ENCODE measurements at places on chromosomes 7 and 10.

DNA sequence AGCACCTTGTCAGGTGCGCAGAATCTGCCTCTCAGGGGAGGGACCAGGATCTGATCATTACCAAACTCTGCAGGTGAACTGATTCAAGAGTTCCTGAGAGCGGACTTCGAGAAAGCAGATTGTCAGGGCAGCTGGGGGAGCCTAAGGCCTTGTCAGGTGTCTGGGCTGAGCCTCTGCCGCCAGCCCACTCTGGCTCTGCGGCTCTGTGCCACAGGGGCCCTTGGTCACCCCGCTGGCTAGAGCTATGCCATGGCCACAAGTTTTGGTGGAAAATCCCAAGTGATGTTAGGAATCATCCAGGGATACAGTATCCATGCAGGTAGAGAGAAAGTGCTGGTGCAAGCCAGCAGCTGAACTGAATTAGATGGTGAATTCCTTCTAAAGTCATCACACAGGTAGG is 4.2 kb downstream of the ADAMTS14 start:
- DNase-seq, result no peak

GRCh38 chr10:104809288-104810090 is 168.4 kb downstream of the SORCS3 start:
- no peak for DNase-seq

GRCh38 chr7:42690794-42691639 is 220.9 kb downstream of the C7orf25 start:
- DNase-seq, result no peak

- no peak for DNase-seq
Measured at GRCh38 chr10:70458329-70459060, 17.0 kb upstream of the NODAL start.

- DNase-seq, result no peak
Measured at GRCh38 chr7:91330191-91330808, 66.1 kb downstream of the FZD1 start.

- DNase-seq, result no peak
Measured at GRCh38 chr10:97197030-97197500, 11.3 kb upstream of the SLIT1 start.

GRCh38 chr10:129814681-129815646 is 149.1 kb downstream of the EBF3 start:
- no peak for DNase-seq

- DNase-seq, result no peak
Measured at GRCh38 chr7:15176089-15176488, 273.5 kb upstream of the DGKB start.

- DNase-seq, result no peak
Measured at GRCh38 chr7:516216-516605, 3.4 kb downstream of the PDGFA start.

DNA sequence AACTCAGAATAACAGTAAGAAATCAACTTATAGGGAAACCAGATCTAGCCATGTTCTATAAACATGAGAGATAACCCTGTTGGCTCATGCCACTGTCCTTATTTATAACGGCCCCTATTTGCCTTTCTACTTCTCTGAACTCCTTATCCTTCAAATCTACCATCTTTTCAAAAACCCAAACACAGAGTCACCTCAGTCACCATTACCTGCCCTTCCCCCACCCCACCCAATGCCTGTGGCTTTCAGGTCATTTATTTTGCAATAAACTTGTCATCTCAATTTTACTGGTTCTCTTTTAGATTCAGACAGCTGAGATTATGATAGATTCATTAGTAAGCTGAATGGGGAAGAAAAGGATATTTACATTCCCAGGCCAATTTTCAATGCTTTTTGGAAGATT is 53.6 kb downstream of the KMT2C start:
- DNase-seq, result no peak

DNA sequence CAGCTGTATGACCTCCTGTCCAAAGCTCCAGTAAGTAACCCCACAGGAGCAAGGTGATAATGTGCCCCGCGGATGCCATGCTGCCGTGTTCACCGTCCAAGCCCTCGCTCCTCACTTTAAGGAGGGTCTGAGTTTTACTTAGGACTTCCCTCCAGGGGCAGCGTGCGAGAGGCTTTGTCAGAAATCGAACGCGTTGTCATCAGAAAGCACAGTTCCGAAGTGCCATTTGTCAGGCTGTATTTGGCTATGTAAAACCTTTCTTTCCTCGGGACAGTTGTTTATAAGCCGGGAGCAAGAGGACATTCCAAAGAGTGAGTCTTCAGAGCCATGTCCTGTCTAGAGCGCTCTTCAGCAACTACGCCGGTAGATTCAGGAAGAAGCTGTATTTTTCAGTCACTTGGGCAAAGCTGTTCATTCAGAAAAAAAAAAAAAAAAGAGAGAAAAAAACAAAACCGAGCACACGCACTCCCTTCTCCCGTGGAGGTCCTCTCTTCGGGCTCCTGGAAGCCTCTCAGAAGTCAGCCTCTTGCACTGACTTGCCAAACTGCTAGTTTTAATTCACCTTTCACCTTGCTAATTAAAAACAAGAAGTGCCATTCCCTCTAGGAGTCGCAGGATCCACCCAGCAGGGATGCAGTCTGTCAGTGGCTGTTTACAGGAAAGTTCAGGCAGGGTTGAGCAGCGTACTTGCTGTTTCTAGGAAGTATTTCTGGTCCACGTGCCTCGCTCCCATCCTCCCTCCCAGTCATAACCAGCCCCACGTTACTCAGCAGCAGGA is at the start of gene SEMA3E:
SEMA3E (minus strand) TSS at position 676 of the 778 bp plus-strand sequence.
- DNase-seq, result no peak

DNA sequence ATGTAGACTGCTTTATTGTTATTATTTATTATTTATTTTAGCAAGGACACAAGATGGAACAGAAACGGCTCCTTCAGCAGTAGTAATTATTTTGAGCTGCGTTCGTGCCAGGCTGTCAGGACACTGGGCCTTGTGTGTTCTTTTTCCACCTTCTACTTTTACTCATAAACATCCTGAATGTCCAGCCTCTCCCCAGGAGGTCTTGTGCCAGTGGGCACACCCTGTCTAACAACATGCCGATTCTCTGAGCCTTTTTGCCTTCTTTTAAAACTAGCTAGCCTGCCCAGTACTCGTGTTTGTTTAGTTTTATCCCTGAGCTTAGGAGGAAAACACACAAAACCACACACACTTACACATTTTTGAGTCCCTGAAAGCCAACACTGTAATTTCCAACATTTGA is 1.2 kb downstream of the SCIN start:
- no peak for DNase-seq

- no peak for DNase-seq
Measured at GRCh38 chr7:28347475-28348318, 64.6 kb upstream of the CREB5 start.

GRCh38 chr7:111098011-111098925 is 7.3 kb downstream of the LRRN3 start:
- DNase-seq, result no peak

DNA sequence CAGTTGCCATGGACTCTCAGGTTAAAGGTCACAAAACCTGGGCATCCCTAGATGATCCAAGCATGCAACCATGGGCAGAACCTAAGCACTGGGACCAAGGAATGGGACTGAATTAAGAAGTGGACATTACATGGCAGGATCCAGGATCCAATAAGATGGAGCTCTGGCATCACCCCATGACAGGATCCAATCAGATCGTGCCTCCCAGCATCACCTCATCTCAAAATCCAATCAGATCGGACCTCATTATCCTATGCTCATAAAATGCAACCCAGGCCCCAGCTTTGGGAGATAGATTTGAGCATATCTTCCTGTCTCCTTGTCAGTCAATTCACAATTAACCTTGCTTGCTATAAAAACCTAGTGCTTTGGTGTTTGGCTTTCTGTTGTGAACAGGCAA is 616.1 kb downstream of the PARD3 start:
- no peak for DNase-seq

DNA sequence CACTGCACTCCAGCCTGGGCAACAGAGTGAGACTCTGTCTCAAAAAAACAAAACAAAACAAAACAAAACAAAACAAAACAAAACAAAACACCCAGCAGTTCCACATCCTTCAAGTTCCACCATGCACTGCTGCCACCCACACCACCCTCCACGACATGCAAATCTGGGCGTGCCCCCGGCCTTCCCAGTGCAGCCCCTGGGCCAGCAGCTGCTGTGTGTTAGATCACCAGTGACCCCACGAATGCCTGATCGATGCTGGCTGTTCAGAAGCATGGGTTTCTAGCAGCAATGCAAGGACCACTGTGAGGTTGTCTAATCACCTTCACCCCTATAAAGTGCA is 36.3 kb downstream of the ELFN1 start:
- no peak for DNase-seq

DNA sequence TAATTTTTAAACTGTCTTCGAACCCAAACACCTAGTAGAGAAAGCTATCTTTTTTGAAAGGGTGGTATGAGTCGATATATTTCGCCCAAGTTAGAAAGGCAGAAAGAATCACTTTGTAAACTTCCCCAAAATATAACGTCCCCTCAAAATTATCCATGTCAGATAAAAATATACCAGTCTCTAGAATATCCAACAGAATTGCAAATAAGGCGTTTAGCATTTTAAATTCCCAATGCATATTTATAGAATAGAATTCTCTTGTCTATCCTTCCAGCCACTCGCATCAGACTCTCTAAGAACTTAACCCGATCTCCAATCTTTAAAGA is 2.1 kb downstream of the CTBP2 start:
- DNase-seq, result no peak

DNA sequence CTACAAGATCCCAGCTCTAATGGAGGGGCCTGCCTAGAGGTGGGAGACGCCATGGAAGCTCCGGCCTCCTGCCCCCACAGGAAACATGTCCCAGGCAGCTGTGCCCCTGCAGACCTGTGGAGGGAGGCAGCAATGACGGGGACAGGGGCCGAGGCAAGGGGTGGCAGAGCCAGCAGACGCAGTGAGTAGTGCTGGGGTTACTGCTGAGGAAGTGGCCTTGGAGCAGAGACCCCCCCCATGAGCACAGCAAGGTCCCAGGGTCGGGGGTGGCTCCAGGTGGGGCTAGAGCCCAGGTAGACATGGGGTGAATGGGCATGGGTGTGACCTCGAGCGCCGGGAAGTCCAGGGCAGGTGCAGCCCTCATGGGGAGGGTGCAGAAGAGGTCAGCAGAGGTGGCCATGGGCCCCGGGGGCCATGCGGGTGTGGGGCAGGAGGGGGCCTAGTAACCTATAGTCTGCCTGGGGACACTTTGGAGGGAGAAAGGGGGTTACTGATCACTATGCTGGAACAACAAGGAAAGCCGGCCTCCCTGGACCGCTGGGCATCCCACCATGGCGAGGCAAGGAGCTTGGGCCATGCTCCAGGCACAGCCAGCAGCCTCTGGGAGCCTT is 45.5 kb downstream of the JAKMIP3 start:
- no peak for DNase-seq

- DNase-seq, result no peak
Measured at GRCh38 chr7:119046068-119046467, 821.6 kb downstream of the ANKRD7 start.

- no peak for DNase-seq
Measured at GRCh38 chr7:20441991-20442441, 111.3 kb downstream of the ITGB8 start.

DNA sequence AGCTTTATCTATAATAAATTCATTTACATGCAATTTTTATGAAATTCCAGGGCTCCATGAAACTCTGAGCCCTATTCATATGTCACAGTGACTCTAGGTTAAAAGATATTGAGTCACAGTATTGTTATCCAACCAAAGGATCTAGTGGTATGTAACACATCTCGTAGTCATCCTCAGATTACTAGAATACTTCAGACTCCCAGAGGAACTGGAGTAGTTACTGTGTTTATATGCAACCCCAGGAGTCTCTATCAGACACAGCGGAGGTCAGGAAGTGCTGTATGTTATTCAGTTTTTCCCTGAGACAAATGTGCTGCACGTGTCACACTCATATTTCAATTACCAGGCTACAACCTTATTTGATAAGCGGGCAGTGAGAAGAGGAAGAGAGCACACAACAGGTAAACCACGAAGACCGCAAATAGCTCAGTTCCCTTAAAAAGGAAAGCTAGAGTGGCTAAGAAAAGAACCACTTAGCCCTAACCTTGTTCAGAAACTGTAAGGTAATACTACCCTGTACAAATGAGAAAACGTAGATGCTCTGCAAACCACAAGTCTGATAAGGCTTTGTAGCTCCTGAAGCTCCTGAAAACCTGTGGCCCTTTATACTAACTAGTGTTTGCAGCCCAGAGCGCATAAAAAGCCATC is 114.0 kb upstream of the CNTNAP2 start:
- no peak for DNase-seq

DNA sequence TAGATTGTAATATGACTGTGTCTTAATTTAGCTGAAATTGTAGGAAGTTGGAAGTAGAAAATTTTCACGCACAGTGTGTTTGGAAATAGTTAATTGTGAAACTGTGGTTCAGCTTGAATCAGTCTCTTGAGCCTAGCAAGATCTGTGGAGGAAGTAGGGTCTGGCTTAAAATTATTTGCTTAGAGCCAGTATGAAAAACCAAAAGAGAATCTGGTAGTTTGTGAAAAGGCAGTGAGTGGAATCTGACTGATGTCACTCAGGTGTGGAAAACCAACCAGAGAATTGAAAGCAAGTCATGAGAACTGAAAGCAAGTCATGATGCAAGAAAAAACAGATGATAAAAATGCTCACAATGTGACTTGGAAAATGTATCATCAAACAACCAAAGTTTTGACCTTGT is 11.5 kb downstream of the LIPJ start:
- no peak for DNase-seq

DNA sequence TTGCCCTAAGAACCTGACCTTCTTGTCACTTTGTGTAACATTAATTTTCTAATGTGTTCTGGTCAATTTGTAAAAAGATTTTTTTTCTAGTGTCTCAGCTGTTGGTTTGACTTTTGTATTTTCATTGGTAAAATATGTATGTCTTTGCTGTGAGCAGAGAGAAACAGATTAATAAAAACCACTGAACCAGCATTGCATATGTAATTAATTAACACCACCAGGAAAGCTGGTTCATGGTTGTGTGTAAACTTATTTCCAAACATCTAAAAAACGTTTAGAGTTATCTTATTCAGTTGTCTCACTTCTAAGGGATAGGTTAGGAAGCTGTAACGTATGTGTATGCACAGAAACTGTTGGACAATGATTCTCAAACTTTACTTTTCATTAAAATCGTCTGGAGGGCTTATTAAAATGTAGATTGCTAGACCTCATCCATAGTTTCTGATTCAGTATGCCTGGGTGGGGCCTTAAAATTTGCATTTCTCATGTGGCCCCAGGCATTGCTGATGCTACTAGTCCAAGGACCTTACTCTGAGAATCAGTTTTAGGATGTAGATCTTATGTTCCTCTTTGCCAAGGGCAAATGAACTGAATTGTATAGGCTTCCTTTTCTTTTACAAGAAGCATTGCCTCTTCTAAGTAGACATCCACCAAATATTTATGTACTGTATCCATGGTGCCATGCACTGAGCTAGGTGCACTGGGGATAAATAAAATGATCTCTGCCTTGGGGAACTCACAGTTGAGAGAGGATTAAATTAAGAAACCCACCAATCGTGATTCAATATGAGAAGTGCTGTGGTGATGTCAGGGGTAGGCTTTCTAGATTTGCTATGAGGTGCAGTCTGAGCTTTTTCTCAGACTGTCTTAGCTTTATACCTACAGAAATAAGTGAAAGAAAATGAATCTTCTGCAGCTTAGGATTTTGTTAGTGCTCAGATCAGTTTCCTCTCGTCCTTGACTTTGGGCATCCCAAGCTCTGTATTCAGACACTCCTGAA is 98.7 kb downstream of the AUTS2 start:
- no peak for DNase-seq

- DNase-seq, result peak; percentile 25
Measured at GRCh38 chr10:97731346-97732051, 5.4 kb upstream of the ZFYVE27 start.
